Left forelimb (tissue), 1 donor: ENCODE measurements at places on chromosomes 16 and 17.

DNA sequence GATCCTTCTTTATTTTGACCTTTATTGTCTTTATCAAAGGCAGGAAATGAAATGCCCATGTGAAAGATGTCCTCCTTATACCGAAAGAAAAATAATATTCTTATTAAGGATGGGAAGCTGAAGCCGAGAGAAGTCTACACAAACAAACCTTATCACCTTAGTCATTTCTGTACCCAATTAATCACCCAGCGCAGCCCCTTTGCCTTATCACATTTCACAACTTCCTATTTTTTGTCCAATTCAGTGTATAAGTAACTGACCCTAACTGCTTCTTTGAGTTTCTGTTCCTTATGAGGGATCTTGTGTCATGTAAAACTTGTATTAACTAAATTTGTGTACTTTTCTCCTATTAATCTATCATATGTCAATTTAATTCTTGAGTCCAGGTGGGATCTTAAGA, 16.4 kb upstream of the CCL23 start:
- no peak for DNase-seq

GRCh38 chr17:50221266-50221863, 19.9 kb upstream of the COL1A1 start:
- no peak for DNase-seq

GRCh38 chr16:67393111-67393787, at the start of gene TPPP3:
Gene TPPP3 (minus strand): TSS chr16:67393498. CDS start chr16:67391111, 2,387 bp downstream.
- DNase-seq = peak; percentile 92

- DNase-seq = no peak
These were observed 33.7 kb downstream of the PEMT start for GRCh38 chr17:17557796-17558195.
